ENCODE measurements at places on chromosomes 5 and 9.

- DNase-seq: no peak
These were observed 116.8 kb downstream of the MACIR start for GRCh38 chr5:103375350-103375749.

GRCh38 chr5:135276151-135276550 lies 122.9 kb downstream of the MACROH2A1 start:
- no peak for DNase-seq

DNA sequence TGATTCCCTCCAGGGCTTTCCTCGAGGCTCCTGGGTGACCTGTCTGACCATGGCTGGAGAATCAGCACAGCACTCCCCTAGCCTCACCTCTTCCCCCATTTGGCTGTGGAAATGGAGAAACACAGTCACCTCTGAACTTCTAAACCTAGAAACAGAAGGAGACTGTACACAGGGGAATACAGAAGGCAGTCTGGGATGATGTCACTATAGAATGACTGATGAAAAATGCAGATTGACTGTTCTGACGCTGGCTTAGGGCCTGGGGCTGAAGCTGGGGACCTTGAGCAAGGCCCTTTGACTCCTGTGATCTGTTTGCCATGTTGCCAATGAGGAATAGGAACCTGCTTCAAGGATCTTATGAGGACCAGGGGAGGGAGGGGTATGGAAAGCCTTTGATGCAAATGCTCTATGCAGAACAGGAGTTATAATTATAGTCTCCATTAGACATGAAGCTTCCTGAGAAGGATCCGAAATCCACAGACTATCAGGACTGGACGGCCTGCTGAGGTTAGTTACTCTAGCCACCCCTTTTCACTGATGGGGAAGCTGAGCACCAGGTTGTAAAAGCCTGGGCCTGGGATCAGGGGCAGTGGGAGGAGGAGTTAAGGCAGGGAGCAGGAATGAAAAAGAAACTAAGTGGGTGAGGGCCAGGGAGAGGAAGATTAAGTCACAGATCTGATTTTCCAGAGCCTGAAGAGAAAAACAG lies 24.4 kb upstream of the ANXA6 start:
- no peak for DNase-seq

- no peak for DNase-seq
These were observed 455.8 kb upstream of the PTGER4 start for GRCh38 chr5:40223884-40224402.

- no peak for DNase-seq
These were observed 57.4 kb upstream of the ECM2 start for GRCh38 chr9:92592946-92593861.

DNA sequence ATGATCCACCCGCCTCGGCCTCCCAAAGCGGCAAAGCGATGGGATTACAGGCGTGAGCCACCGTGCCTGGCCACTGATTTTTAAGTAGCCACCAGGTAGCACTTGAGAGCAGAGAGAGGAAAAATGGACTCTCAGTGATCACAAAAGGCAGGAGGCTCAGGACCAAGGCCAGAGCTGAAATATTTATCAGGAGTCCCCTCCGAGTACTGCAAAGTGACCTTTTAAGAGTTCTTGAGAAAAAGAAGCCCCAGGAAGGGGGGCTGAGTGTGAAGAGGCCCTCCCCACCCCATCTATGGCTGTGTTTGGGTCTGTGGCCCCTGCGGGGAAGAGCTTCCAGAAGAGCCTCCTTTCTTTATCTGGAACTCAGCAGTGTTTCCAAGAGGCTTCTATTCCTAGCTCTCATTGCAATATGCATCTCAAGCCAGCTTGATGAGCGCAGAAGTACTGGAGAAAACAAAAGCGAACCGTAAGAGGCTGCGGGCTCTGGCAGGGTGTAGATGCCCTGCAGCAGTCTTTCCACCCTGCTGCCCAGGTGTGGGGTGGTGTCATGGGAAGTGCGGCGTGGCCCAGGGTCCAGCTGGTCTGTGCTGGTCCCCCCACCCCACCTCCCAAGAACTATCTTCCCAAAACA lies 75.5 kb upstream of the CDK20 start:
- DNase-seq: no peak

DNA sequence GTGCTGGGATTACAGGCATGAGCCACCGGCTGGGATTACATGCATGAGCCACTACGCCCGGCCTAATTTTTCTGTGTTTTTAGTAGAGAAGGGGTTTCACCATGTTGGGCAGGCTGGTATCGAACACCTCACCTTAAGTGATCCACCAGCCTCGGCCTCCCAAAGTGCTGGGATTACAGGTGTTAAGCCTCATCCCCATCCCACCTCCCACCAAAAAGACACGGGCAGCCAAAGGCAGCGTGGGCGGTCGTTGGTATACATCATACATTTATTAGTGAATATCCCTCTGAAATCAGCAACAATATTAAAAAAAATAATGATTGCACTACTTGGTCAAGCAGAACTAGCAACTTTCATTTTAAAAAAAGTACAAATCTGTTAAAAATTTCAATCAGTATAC lies 10.7 kb downstream of the RNF44 start:
- no peak for DNase-seq

DNA sequence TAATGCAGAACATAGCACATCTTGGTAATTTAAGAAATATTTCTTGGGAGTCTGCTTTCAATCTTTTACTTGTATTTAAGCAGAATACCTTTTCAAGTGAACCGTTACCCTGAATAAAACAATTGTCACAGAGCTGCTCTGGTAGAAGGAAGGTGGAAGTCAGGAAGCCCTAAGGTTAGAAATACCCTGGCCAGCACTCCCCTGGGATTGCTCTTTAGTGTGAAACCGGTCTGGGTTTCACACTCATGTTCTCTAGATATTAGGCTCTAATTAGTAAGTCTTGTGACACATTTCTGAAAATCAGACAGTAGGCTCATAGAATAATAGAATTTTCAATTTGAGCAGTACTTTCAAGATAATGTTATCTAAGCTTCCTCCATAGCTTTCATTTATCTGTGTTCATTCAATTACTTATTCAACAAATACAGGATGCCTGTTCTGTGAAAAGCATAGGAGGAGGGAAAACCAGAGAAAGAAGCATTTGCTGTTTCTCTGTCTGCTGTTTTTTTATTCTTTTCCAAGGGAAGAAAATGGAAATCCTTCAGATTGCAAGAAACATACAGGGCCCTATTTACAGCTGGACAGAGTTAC lies 825.5 kb downstream of the TLR4 start:
- DNase-seq: no peak

- DNase-seq: no peak
These were observed 7.5 kb upstream of the PHYHD1 start for GRCh38 chr9:128913048-128913900.

DNA sequence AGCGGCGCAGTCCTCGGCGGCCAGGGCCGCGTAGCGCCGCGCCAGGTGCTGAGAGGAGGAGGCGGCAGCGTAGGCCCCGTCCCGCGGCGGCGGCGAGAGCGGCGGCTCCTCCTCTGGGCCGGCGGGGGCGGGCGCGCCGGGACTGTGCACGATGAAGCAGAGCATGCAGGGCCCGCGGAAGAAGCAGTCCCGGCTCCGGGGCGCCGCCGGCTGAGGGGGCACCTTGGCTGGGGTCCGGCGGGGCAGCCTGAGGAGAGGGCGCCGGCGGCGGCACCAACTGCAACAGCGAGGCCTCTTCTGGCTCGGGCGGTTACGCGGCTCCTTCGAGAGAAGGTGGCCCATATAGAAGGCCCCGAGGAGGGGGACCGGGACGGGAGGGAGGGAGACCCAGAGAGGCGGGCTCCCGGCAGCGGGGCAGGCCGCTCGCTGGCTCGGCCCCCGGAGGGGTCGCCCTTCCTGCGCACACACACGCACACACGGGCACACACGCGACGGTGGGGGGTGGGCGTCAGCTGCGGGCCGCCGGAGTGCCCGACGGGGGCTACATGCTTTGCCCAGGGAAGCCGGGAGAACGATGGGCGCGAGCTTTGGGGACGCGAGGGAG lies 446 bp downstream of the FBXL17 start:
- peak; percentile 51 for DNase-seq

DNA sequence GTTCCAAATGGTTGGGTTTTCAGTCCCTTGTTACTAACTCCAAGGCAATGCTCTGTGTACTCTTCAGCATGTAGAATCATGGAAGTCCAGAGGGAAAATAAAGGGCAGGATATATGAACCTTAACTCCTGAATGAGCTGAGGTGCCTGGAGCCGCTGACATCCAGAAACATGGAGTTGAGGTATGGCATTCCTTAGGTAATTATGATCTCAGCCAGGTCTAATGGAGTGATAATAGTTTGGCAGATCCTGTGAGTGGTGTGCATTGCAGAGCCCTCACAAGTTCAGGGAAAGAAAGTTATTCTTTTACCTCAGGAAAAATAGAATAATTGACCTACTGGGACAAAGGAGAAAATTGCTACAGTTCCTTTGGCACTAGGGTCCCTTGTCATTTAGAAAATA lies 369.1 kb downstream of the ZNF608 start:
- no peak for DNase-seq

GRCh38 chr9:112550531-112550930 lies 63.9 kb downstream of the KIAA1958 start:
- DNase-seq: no peak

DNA sequence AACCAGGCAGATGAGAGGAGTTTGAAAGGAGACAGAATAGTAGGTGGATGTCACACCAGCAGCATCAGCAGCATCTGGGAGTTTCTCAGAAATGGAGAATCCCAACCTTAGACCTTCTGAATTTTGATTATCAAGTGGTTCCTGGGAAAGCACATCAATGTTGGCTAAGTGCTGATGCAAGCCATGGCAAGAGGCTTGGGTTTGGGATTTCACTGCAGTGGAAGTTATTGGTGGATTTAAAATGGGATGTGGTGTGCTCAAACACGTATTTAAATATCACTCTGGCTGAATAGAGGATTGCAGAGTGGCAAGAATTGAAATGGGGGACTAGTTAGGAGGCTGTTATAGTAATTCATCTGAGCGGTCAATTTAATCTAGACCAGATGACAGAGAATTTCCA lies 387.8 kb upstream of the WWC1 start:
- DNase-seq: no peak

DNA sequence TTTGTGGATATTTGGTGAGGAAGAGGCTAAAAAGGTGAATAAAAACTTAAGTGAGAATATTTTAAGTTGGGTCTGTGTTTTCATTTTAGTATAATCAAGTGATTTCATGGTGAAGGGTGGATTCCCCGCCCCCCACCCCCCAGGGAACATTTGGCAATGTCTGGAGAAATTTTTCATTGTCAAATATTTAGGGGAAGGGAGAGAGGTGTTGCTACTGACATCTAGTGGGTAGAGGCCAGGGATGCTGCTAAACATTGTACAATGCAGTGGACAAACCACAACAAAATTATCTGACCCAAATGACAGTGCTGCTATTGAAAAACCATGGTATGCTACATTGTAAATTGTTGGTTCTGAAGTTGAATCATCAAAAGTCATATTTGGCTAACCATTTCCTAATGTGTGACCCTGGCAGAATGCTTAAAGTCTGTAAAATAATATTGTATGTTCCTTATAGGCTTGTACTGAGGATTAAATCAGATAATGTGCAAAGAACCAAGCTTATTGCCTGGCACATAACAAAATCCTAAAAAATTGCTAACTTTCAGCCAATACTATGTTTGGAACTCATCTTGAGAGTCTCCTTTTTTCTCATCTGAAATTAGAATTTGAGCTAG lies 5.6 kb downstream of the C5orf24 start:
- DNase-seq: no peak

GRCh38 chr5:158967541-158967940 lies 132.2 kb downstream of the EBF1 start:
- no peak for DNase-seq

DNA sequence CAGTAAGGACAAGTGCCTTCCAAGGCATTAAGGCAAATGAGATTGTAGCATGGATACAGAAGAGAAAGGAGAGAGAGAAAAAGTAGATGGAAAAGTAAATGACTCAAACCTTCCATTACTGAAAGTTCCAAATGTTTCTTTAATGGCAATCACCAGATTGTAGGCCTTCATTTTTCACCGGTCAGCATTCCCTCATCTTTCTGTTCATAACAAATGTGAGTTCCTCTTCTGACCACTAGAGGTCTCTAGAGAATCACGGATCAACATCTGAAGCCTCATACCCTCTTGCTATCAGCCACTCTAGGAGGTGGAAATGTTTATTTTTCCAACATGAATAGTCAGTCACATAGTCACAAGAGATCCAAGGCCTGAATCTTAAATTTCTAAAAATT lies 73.6 kb upstream of the RPS23 start:
- DNase-seq: peak; percentile 56

DNA sequence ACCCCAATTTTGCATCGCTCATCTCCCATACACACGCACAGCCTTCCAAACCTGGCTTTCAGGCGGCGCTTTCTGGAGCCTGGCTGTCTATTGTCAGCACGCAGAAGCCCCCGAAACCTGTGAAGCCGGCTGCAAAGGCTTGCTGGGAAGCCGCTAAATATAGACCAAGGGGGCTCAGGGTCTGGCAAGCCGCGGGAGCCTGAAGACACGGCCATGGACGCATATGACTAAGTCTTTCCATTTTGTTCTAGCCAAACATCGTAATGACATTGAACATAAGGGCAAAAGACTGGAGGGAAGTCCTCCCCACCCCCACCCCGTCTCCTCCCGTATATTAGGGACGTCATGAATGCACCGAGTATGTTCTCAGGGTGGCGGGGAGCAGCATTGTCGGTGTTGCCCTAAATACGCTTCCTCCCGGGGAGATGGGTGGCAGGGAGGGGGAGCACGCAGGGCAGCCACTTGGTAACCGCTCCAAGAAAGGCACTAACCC lies 1.1 kb downstream of the CTNND2 start:
- peak; percentile 71 for DNase-seq

DNA sequence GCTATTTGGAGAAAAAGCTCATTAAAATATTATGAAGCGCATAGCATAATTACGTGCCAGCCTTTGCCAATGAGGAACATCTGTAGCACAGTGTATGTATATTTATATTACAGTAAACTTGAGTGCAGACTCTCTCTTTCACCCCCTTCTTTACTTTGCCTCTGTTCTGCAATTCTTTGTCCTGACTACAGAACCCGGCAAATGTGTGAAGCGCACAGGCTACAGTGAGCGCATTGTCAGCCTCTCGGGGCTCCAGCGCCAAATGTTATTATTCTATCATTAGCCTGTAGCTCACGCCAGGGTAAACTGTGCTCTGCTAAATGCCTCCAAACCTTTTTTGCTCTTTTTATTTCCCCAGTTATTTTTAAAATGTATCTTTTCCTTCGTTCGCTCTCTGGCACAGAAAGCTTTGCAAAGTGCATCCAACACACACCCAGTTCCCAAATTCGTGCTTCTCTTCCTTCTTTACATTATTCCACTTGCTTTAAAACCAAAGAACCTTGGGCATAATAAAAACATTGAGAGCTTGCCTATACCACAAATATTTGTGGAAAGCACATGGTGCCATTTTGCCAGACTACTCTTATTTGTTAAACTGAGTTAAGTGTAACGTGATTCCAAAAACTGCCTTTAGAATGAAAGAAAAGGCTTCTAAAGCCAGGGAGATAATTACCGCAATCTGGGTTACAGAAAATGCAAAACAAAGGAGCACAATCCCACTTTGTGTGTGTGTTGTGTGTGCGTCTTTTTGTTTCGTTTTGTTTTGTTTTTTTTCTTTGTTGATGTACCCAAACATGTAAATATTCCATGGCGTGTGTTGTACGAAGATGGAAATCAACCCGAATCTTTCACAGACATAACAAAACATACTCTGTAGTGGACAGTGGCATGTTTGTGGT lies 164.1 kb upstream of the MPDZ start:
- DNase-seq: peak; percentile 84

GRCh38 chr5:123207852-123208251 lies 118.8 kb downstream of the PRDM6 start:
- DNase-seq: no peak
